ENCODE measurements at places on chromosomes 5 and 9.

DNA sequence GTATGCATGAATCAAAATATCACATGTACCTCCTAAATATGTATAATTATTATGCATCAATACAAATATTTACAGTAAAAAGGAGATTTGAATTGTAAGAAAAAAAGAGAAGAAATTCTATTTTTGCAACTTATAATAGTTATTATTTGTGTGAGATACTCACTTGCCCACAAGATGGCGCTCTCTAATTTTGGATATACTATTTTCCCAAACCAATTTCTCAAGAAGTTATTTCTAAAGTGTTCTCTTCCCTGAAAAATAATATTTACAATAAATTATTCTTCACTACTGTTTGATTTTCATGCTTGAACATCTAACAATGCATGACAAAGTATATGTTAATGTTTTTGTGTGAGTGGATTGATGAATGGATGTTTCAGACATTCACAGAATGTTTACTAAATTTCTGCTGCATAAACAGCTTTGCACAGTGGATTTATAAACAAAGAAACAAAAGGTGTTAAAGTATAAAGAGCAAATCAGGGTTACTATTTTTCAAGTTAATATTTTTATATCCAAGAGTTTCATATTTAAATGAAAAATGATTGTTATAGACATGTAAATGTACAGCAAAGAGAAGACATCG lies 503.4 kb downstream of the PDE4D start:
- no peak for DNase-seq

GRCh38 chr5:10892911-10893215 lies 131.8 kb upstream of the DAP start:
- DNase-seq, result no peak

- DNase-seq, result no peak
These were observed 79.5 kb upstream of the SLC27A6 start for GRCh38 chr5:128885649-128886255.

DNA sequence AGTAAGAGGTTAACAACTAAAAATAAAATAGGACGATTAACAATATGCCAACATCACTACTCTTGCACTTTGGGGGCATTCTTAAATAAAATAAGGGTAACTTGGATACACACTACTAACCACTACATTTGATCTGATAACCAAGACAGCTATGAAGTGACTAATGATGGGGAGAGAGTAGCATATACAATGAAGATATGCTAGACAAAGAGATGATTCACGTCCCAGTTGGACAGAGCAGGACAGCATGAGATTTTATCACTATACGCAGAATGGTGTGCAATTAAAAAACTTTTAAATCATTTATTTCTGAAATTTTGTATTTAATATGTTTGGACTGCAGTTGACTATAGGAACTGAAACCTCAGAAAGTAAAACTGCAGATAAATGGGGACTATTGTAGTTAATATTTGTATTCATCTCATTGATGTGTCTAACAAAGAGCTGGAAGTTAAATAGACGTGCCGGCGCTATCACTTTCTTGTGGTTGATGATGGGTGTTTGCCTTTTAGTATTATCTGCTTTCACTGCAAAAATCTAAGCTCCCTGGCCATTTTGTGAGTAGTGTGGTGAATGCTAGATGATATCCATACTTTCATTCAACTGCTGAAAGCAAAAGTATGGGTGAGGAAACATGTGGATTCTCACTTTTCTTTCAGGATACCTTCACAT lies 18.7 kb downstream of the GIN1 start:
- DNase-seq, result no peak

- no peak for DNase-seq
These were observed 36.3 kb upstream of the MTAP start for GRCh38 chr9:21766096-21766495.

GRCh38 chr5:61289241-61289640 lies 42.8 kb upstream of the ZSWIM6 start:
- DNase-seq, result no peak

DNA sequence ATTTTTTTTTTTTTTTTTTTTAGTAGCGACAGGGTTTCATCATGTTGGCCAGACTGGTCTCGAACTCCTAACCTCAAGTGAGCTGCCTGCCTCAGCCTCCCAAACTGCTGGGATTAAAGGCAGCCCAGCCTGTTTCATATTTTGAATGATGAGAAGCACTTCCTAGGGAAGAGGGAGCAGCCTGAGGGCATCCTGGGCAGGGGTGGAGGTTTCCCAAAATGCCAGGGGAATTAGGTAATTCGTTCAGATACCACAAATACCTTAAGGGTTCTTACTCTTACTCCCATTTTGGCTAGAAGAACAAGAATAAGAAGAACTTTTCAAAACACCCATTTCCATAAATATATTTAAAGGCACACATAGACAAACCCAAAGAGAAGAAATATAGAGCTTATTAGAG lies 29.5 kb upstream of the RAPGEF1 start:
- DNase-seq, result no peak

DNA sequence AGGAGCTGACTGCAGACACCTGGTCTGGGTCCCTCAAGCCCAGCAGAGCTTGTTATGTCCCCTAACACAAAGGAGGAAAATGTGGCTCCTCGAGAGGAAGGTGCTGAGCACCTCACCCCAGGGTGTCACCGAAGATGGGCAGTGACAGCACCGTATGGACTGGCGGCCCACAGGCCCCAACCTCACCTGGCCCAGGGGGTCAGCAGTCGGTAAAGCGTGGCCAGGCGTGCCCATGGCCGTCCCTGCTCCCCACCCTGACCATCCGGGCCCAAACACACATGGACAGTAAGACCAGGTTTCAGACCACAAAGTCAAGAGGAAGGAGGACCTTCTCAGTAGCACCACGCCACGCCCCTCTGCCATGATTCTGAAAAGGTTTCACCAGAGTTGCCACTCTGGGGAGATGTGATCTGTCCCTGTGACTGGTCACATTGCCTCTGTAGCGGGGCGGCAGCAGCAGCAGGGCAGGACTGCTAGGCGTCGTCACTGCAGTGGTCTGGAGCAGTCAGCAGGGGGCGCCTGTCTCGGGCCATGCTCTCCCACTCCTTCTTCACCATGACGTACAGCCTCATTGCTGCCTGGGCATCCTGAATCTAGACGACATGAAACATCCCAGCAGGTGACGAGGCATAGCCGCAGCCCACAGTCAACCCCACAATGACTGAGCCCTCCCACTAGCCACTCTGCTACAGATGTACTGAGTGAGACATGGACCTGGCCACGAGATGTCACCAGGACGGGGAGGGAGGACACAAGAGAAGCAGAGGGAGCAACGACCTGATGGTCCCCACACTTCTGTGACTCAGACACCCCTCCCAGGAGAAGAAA lies 11.1 kb downstream of the REXO4 start:
- peak; percentile 67 for DNase-seq

GRCh38 chr5:159480849-159481248 lies 150.6 kb upstream of the IL12B start:
- no peak for DNase-seq

Data from activated T-cell treated with anti-CD3 and anti-CD28 coated beads for 4 hours (primary cell).